ENCODE measurements at places on chromosomes 11 and 22.

- DNase-seq: no peak
These were observed 14.4 kb downstream of the TMPRSS6 start for GRCh38 chr22:37095113-37095512.

GRCh38 chr11:68651208-68651984, 32.9 kb upstream of the GAL start:
- no peak for DNase-seq

DNA sequence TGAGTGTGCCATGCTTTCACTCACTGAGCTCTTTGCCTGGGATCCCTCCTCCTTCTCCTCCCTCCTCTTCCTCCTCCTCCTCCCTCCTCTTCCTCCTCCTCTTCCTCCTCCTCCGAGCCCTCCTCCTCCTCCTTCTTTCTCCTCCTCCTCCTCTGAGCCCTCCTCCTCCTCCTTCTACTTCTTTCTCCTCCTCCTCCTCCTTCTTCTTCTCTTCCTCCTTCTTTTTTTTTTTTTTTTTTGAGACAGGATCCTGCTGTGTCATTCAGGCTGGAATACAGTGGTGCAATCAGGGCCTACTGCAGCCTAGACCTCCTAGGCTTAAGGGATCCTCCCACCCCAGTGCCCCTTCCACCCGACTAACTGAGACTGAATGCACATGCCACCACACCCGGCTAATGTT, 62.3 kb downstream of the DEUP1 start:
- DNase-seq: no peak

DNA sequence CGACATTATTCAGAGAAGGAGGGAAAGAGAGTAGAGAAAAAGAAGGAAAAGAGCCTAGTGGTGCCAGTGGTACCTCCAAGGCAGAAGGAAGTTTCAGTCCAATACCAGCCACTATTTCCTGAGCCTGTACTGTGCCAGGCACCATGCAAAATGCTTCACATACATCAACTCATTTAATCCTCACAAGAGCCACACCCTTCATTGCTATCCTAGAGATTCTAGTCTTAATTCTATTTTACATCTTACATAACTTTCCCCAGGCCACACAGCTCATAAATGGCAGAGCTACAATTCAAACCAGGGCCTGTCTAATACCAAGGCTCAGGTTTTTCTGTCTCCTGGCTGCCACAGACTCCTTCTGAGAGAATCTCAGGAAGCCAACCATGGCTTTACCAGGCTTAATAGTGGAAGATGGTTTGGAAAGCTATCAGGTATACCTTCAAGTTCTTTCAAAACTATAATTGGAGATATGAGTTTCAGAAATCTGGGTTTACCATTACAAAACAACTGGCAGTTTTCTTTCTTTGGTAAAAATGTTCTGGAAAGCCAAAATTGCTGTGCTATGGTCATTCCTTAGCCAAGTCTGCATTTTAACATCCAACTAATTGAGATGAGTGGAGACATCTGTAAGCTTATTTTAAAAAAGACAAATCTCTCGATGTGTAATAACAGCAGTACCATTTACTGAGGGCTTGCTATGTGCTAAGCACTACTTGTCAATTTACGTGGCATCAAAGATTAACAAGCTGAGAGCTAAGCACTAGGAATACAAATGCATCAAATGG, 225.1 kb upstream of the PITPNB start:
- DNase-seq: no peak

GRCh38 chr11:115544422-115544948, 40.3 kb upstream of the CADM1 start:
- DNase-seq: no peak

DNA sequence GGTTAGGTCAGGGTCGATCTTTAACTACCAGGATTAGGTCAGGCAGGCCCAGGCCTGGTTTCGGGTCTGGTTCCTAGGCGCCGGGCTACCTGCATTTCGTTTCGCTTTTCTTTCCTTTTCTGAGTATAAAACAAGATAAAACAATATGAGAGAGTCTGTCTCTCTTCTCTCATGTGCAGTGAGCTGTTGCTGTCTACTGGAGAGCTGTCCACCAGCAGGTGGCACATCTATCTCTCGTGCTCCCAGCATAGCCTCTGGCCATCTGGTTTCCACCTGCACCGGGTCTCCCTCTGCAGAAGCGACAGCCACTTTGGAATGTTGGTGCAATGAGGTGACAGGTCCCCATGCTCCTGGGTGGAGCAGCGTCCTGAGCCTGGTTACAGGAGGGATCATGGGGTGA, 27.6 kb downstream of the RIBC2 start:
- DNase-seq: peak; percentile 88

GRCh38 chr11:112634995-112635737, 326.1 kb upstream of the NCAM1 start:
- no peak for DNase-seq

DNA sequence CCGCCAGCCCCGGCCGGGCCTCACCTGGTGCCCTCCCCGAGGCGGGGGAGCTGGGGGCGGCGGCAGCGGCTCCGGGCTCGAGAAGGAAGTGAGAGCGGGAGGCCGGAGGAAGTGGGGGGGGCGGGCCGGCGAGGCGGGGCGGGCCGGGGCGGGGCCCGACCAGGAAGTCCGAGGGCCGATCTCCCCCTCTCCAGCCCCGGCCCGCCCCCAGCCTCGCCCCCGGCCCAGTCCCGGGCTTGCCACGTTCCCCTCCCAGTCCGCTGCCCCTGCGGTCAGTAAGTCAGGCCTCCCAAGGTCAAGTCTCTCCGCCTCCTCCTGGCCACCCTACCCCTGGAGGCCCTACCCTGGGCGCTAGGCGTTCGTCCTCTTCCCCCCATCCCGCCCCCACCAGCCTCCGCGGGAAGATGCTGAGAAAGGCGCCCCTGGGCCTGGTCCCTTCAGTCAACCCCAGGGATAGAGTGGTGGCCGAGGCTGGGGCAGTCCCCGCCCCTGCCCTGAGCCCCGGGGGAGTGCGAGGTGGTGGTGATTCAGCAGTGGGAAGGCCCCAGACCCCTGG, at the start of gene RHOG:
RHOG (minus strand) TSS at position 90 of the 556 bp plus-strand sequence. CDS start 12,821 bp downstream, outside the sequence.
- DNase-seq: peak; percentile 61

DNA sequence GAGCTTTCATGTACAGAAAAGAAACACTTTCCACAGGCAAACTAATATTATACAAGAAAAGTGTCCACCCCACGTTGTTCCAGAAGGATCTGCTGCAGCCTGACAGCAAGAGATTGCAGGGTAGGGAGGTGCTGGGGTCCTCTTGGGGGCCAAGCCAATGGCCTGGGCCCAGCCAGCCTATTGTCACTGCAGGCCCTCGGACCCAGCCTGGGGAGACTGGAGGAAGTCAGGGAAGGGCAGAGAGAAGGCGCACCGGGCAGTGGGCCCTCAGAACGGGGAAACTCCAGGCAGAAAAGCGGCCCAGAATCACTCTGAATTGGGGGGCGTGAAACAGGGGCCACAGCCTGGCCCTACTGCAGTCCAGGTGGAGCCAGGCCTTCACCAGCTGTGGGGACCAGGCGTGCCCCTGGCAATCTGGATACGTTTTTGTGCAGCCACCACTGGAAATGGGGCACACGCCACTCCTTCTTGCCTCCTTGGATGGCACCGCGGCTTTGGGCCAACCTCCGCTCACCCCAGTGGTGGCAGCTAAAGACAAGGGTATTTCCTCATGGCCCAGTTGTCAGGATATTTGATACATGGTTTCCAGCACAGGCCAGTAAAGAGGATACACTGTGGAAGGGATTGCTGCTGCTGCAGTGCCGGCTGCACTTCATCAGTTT, 3.9 kb upstream of the NAP1L4 start:
- no peak for DNase-seq

GRCh38 chr22:49582181-49582580, 245.5 kb downstream of the BRD1 start:
- DNase-seq: no peak

- peak; percentile 22 for DNase-seq
These were observed 39.7 kb upstream of the MMP12 start for GRCh38 chr11:102914238-102915043.

- DNase-seq: no peak
These were observed 8.3 kb upstream of the OR52E8 start for GRCh38 chr11:5865826-5866225.

DNA sequence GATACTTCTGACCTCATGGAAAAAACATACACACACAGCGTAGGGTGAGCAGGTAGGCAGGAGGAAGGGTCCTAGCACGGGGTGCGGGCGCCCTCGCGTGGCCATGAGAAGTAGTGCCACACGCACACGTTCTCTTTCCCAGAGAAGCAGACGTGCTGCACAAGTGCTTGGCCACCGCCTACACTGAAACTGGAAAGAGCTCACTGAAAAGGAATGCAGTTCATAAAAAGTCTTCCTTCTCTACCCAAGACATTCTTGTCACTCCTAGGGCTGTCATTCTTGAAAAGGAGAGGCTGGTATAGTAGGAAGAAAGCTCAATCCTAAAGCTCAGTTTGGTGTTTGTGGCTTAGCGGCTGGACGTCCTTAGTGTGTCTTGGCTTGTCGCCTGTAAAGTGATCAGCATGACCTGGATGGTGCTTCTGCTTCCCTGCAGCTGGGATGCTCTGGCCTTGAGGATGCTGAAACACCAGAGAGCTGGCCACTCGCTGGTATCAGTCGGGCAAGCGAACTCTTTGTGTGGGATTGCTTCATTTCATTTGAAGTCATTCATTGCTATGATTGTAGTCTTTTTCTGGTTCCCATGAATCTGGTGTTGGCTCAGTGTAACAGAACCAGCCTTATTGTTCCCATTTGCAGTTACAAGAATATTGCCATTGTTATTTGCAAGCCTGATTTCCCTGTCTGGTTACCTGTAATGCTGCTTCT, 303.8 kb downstream of the NTM start:
- peak; percentile 7 for DNase-seq

DNA sequence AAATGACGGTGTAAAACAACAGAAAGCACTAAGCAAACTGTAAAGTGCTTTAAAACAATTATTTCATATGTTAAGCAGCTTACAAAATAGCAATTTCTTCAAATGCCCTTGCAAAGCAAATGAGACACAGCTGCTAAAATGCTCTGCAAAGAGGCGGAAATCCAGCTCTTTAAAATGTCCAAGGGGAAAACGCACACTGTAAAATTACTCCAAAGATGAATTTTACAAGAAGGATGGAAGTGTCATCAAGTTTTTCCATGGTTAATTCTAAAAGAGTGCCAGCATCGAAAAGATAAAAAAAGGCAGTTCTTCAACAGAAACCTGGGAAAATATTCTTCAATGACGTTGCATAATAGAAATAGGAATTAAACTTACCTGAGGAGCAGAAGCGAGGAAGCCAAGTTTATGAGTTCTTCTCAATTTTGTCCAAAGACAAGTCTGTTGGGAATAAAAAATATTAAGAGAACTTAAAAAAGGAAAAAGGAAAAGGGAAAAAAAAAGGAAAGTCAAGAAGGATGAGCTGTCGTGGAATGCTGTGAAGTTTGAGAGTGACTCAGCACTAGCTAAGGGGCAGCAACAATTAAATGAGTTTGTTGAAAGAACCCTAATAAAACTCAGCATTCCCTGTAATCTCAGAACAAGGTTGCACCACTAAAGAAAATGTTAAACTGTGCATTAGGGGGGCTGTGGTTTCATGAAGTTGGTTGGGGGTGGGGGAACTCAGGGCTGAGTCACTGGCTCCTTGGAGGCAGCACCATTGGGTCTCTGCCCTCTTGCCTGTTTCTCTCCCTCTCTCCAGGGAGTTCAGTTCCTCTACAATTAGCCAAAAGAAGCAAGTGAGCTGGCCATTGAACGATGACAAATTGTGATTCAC, 64.2 kb upstream of the BLID start:
- no peak for DNase-seq

- no peak for DNase-seq
These were observed 34.6 kb upstream of the UCP3 start for GRCh38 chr11:74043450-74043849.

DNA sequence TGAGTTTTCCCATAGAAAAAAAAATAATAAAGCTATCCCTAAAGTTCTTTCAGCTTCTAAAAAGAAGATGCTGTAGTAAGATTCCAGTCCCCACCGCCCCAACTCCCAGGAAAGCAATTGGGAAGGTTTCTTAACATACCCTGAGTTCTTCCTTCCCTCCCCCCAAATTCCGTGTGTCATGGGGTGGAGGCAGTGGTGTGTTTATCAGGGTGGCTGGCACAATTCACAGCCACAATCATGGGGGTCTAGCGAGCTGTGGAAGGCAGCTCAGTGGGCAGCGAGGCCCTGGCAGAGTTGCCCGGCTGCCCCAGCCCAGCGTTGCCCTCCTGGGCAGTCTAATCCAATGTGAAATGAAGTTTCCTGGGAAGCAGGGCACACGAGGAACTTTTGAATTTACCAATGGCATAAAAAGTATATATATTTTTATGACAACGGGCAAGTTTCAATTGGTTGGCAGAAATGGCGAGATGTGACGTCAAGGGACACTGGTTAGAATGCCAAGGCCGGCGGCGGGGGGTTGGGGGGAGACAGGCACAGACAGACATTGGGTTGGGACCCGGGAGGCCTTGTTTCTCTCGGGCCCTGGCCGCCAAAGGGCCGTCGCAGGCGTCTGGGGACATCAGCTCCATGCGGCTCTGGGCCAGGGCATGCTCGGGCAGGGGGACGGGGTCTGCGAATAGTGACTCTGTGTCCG, 80.7 kb upstream of the PPARA start:
- DNase-seq: peak; percentile 90

GRCh38 chr11:73971175-73971719, 11.4 kb downstream of the UCP2 start:
- no peak for DNase-seq

DNA sequence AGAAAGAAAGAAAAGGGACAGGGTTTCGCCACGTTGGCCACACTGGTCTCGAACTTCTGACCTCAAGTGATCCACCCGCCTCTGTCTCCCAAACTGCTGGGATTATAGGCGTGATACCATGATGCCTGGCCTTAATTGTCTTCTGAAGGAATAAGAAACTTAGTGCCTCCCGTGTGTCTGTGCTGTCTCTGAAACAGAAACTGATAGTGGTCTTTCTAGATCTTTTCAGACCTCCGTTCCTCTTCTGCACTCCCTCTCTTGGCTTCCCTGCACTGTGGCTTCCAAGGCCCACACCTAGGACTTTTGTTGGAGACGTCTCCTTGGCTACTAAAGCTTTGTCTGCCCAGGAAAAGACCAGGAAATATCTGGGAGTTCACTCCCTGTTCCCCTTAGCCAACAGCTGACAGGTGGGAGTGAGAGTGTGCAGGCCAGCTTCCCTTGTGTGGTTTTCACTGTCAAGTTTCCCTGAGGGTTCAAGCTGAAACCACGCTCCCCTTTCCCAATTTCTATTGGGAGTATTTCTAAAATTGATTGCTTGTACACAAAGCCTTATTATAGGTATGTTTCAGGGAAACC, 10.1 kb upstream of the HTR3B start:
- no peak for DNase-seq

- DNase-seq: no peak
These were observed 15.0 kb upstream of the MUC6 start for GRCh38 chr11:1051356-1052132.

- DNase-seq: no peak
These were observed 2.5 kb downstream of the PANX1 start for GRCh38 chr11:94131047-94131717.

- DNase-seq: no peak
These were observed 56.8 kb downstream of the IGLL5 start for GRCh38 chr22:22944268-22944985.

- no peak for DNase-seq
These were observed 81.1 kb upstream of the CHRM4 start for GRCh38 chr11:46472662-46472994.
